ENCODE measurements at places on chromosomes 7 and 10.

GRCh38 chr7:155066417-155066950 is 3.6 kb upstream of the HTR5A start:
- no peak for DNase-seq

DNA sequence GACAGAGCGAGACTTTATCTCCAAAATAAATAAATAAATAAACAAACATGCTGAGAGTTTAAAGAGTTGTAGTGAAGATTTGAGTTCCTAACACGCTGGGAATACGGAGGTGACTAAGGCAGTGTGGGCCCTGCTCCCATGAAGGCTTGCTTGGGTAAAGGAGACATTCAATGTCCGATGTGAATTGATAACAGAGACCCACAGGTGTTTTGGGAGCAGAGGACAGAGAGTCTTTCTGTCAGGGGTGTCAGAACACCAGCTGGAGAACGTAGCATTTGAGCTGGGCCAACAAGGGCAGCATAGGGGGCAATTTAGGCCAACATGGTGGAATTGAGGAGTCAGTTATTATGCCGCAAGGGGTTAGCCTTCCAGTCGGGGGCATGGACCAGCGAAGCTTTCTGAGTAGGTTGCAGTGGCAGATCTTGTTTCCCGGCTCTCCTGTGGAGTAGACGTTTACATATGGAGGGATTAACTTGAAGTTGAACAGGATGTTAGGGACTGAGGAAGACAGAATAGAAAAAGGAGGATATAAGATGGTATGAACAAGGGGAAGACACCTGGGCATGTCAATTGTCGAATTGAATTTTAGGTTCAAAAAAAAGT is 5.6 kb downstream of the PROSER2 start:
- DNase-seq, result no peak

DNA sequence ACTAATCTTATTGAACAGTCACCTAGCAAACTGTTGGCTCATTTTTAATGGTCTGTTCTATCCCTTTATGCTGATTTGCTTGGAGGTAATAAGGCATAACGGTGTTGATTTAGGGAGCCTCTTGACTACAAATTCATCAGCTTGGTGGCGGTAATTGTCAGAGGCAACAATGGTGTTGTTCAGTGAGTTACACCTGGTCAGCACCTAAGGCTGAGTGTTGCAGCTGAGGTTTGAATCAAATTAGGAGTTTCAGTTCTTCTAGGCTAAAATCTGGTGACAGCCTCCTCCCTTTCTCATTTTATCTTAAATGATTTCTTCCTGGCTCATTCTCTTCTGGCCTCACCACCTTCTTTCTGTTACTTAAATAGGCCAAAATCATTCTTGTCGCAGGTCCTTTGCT is 42.3 kb upstream of the SP8 start:
- DNase-seq, result no peak

GRCh38 chr7:80707318-80707717 is 68.9 kb downstream of the CD36 start:
- no peak for DNase-seq

GRCh38 chr7:47578579-47579270 is 3.2 kb downstream of the TNS3 start:
- no peak for DNase-seq

- no peak for DNase-seq
These were observed 1.8 kb upstream of the XPNPEP1 start for GRCh38 chr10:109924967-109925620.

GRCh38 chr10:97157578-97158095 is 28.1 kb downstream of the SLIT1 start:
- DNase-seq, result no peak

DNA sequence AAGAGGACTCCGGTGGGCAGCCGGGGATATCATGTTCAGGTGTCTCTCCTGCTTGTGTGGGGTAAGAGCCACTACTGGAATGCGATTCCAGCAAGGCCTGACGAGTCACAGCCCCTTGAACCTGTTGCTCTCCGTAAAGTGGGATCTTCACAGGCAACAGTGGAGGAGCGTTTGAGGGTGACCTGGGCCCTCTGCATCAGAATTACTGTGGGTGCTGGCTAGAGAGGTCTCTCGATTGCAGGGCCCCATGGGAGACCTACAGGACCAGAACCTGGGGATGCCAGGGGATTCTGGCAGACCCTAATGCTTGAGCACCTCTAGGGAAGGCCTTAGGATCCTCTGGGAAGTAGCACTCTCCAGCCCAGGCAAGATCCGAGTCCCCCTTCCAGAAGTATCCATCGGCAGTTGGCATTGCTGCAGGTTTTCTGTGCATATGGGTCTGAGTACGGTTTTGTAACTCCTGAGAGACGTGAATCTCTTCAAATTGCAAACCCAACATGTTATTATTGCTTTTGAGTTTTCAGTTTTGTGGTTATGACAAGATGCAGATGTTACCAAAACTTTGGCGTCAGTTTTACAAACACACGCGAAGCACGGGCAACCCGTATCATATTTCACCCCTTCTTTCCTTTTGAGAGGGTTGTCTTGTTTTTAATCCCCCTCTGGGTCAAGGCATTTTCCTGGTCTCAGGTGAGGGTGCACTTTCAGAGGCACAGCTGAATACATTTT is 4.6 kb downstream of the MGMT start:
- DNase-seq, result no peak

DNA sequence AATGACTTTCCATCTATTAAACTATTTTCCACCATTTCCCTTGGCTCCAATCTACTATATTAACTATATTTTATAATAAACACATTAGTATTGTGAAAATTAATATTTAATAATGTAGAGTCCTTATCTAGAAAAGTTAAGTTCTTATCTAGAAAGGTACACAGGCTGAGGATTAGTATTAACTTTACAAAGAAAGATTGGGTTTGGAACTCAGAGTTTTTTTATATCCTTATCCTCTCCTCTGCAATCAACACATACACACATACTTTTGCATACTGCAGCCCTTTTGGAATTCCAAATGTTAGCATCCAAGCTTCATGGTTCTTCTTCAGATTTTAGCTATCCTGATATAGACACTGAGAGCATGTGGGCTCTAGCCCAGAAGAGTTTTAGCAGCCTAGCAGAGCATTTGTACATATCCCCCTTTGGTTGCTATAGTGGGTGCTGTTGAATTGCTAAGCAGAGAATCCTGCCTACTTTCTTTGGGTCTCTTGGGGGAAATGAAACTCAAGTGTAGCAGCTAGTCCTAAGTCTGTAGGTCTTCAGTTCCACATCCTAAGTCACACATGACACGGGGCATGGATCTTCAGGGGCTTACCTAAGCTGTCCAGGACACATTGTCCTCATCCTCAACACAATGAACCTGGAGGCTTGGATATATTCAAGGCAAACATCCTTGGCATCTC is 874.6 kb downstream of the LRMDA start:
- DNase-seq, result no peak

- no peak for DNase-seq
These were observed 167.9 kb upstream of the KIAA1217 start for GRCh38 chr10:24041034-24041433.

DNA sequence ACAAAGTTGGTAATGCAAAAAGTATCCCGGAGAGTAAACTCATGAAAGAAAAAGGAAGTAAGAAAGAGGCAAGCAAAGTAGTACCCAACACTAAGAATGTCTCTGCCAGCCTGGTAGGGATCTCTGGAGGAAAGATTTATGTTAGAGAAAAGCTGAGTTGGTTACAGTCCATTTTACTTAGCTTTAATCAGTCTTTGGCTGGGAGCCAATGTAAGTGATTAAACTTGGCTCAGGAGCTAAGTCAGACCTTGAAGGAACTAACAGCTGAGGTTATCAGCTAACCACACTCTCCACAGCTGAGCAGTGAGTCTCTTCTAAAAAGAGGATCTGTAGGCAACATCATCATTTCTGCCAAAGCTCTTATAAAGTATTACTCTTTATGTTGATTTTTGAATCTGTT is 148.0 kb downstream of the ANKRD7 start:
- no peak for DNase-seq

GRCh38 chr10:72355214-72355555 is 466 bp upstream of the DNAJB12 start:
- no peak for DNase-seq

DNA sequence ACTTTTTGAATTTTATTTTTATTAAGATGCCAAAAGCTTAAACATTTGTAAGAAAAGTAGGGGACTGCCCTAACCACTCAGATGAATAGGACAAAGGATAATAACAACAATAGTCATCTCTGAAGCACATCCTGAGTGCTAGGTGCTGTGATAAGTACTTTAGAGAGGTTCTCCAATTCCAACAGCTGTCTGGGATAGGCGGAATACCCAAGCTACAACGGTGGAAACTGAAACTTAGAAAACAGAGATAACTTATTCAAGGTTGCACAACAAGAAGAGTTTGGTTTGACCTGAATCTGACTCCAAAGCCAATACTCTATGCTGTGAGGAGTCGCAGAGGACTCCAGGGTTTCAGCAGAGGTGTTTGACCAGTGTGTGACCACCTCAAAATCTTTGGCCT is 2.0 kb downstream of the RTKN2 start:
- no peak for DNase-seq

GRCh38 chr10:14918964-14919363 is 34.9 kb downstream of the DCLRE1C start:
- DNase-seq, result no peak

GRCh38 chr7:7869651-7870050 is 98.9 kb upstream of the GLCCI1 start:
- DNase-seq, result no peak

- no peak for DNase-seq
These were observed 308.7 kb downstream of the DNAJB6 start for GRCh38 chr7:157645539-157645938.

DNA sequence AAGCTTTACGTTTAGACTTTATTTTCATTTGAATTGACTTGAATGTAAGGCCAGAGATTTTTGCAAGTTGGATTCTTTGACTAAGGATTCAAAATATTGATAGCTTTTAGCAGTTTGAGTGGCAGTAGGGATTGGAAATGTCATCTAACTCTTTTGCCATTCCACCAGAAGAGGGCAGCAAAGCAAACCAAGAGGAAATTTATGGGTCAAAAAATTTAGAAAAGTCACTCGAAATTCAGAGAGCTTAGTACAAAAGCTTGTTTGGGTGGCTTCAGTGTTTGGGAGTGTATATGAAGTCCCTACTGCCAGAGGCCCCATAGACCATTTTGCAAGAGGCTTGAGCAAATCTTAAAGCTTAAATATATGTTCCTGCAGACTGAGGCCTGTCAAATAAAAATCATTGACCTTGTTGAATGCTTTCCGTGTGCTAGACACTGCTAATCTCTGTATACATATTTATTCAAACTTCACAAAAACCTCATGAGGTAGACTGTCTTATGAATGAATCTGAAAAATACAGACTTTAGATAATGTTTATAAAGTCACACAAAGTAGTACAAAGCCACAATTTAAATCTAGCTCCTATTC is 44.6 kb upstream of the RSBN1L start:
- DNase-seq, result no peak

GRCh38 chr7:136336932-136337331 is 359.8 kb upstream of the MTPN start:
- DNase-seq, result no peak

- DNase-seq, result no peak
These were observed 48.6 kb upstream of the SLIT1 start for GRCh38 chr10:97234400-97234799.

DNA sequence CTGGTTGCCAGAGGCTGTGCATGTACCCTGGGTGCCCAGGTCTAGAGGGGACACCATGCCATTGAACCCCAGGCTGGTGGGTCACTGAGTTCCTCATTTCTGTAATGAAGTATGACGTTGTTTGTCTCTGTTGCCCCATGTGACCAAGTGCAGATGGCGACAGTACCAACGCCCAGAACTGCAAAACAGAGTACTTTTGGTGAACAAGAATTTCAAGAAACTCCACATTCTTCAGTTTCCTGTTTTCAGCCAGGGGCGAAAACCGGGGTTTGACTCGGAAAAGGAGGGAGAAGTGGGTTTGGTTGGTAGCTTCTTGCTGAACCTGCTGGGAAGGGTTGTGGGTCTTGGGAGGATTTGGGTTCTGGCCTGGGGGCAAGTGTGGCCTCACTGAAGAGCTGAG is 18.2 kb downstream of the CYP17A1 start:
- no peak for DNase-seq

DNA sequence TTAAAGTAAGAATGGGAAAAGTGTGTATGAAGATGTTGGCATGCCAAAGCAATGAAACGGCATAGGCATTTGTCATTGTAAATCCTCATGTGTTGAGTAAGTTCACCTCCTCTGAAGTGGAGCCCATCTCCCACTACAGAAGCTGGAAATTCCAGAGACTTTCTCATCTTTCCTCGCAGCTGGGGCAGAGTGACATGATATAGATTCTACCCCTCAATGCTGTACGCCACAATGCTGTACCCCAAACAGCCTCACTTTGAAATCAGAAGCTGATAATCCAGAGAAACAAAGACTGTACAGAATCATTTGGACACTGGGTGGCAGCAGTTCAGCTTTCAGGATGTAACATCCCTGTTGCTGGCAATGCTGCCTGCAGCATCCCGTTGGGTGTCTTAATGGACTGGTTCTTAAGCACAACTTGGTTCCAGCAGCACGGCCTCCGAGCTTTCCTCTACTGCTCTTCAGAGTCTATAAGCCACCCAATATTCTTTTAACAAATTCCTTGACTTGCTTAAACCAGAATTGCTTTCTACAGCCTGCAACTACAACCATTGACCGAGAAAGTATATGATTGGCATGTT is 18.8 kb downstream of the ZC3HAV1L start:
- DNase-seq, result peak; percentile 28

DNA sequence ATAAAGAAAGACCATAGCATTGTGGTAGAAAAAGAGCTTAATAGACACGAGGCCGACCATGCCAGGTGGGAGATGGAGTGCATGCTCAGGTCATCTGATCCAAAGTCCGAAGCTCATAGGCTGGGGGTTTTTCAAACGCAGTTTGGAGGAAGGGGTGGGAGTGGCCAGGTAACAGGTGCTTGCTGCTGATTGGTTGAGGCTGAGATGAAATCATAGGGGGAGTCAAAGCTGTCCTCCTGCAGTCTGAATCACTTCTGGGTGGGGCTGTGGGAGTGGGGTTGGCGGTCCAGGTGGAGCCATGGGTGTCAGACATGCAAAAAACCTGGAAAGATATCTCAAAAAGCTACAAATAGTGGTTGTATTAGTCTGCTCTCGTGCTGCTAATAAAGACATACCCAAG is 2.8 kb upstream of the ERCC6 start:
- DNase-seq, result no peak

GRCh38 chr10:22713853-22714478 is 412 bp downstream of the PIP4K2A start:
- DNase-seq, result no peak

DNA sequence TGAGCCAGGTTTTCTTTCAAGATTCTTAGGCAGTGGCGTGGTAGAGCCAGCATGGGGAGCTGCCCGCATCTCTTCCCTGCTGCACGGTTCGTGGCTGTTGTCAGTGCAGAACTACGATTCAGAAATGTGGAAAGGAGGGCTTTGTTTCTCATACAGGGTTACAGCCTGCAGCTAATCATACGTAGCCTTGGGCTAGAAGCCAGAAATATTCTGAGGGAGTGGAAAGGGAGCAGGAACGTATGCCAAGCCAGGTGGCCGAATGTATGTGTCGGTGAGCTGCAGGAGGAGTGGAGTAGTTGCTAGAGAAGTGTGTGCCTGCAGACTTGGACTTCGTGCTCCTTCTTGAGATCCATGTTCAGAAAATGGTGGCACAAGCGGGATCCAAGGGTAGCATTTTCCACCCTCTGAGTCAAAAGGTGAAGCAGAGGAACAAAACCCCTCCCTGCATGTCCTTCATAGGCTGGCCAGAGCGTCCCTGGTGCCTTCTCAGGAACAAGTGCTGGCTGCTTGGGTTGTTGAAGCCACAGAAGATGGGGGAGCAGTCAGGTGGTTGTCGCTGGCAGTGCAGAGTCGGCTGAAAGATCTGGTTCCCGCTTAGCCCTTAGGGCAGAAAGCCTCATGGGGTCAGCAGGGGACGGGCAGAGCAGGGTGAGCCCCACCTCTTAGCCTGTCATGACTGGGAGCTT is 40.9 kb downstream of the LANCL2 start:
- DNase-seq, result no peak

- no peak for DNase-seq
These were observed 697.6 kb downstream of the PHTF2 start for GRCh38 chr7:78496096-78496630.
